ENCODE measurements at places on chromosomes 6 and 20.

- DNase-seq, result peak; percentile 86
These were observed 6.8 kb downstream of the NOX3 start for GRCh38 chr6:155448668-155449449.

DNA sequence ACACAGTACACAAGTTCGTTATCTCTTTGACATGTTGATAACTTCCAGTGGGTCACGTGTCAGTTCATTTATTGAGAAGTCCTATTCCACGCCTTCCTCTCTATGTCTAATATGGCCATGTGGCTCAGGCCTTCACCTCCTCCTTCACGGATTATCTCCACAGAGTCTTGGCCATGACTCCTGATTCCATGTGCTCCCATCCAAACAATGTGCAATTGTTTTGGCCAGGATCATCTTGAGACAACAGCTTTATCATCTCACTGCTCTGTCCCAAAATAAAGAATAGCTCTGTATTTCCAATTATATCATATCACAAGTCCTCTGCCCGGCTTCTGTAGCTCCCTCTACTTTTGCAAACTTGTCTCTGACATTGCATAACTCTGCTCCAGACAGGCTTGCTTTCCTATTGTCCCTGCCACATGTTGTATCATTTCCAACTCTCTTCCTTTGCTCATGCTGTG, 11.1 kb upstream of the TXNDC5 start:
- DNase-seq, result no peak

DNA sequence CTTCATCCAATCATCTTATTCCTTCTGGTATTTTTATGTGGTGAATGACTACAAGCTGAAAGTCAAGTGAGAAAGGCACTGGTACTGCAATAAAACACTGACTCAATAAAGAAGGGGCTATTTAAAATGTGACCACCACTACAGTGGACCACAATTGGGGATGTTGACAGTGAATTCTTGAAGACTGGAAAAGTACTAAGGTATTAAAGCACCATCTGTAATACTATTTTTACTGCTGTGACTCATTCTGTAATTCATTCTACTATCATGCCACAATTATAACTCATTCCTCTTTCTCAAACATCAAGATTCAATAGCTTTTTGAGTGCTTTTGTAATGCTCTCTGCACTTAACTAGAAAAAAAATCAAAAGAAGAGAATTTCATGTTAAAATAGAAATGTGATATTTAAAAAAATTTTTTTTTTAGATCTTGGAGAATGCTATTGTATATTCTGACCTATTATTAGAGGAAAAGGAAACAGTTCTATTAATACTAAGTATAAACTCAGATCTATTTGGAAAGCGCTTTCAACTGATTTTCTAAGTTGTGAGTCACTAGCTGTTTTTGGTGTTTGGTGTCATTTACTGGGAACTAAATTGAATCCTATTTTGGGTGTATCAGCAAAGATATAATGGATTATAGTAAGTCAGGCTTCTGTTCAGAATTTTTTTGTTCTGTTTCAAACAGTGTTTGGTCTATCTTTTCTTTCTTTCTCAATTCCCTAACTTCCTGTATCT, 104.7 kb upstream of the TMEM170B start:
- DNase-seq, result no peak

- no peak for DNase-seq
These were observed 34.0 kb downstream of the PLAGL1 start for GRCh38 chr6:143974089-143974488.

GRCh38 chr6:32050562-32050961, 12.3 kb downstream of the CYP21A2 start:
- no peak for DNase-seq

GRCh38 chr20:20060234-20060998, 8.1 kb downstream of the CFAP61 start:
- no peak for DNase-seq

DNA sequence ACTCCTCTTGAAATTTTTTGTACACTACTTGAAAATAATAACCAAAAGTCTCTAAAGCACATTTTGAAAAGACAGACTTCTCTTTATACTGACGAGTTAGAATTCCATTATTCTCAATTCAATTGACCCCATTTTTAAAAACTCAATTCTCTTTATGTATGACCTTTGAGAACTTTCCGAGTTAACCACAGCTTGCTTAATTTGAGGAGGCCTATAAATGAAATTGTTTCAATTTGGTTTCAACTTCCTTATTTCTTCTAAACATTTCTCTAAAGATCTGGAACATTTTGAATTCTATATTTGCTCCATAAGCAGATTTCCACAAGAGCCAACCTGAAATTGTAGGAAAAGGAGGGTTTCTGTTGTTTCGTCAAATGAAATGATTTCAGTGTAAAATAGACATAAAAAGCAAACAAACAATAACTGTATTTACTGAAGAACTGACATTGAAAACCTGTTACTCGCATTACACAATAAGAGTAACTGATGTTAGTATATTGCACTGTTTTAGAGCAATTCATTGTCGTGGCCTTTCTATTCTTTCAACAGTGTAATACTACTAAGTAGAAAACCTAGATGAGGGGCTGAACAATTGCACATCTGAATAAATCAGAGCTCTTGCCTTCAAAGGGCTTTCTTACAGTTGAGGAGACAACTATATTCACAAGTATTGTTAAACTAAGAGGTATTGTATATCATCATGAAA, 223.6 kb downstream of the HIVEP2 start:
- DNase-seq, result no peak

GRCh38 chr20:884983-885952, 30.9 kb downstream of the ANGPT4 start:
- DNase-seq, result peak; percentile 80

DNA sequence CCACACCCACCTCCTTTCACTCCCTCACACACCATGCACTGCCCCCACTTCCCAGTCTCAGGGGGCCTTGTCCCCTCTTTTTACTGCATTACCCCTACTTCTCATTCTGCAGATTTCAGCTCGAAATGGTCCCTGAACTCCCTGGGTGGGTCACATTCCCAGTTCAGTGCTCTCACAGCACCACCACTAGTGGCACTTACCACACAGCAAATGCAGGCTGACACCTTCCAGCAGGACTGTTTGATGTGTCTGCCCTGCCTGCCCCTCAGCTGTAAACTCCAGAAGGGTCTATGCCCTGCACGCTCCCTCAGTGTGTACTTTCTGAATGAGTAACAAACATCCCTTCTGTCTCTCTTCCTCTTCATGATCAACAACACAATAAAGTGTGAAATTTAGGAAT, 4.0 kb downstream of the DYNLT1 start:
- DNase-seq, result no peak

Data from NCI-H1092 treated with DMSO at 0.1 percent for 48 hours (cell line).